ENCODE measurements at places on chromosomes 6 and 20.
A peak's percentile ranks its signal among the peaks of the same experiment; 100 is the strongest.

DNA sequence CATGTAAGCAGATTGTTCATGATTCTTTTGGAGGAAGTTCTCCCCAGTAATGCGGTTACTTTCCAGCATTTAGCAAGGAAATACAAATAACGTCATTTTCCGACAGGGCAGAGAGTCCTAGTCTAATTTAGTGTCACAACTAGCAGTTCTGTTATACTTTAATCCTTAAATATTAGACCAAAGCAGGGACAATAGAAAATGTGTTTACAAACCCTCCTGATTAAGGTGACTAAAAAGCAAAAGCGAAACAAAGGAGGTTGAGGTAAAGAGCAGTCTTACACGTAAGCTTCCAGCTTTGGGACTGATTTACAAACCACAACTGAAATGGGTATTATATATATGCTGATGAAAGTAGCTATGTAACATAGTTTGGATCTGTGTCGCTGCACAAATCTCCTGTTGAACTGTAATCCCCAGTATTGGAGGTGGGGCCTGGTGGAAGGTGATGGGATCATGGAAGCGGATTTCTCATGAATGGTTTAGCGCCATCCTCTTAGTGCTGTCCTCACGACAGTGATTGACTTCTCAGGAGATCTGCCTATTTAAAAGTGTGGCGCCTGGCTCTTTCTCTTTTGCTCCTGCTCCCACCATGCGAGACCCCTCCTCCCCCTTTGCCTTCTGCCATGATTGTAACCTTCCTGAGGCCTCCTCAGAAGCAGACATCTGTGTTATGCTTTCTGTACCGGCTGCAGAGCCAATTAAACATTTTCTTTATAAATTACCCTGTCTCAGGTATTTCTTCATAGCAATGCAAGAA is 81.9 kb downstream of the PLCB1 start:
- no peak for DNase-seq

GRCh38 chr6:90154755-90155470 is 141.7 kb downstream of the BACH2 start:
- no peak for DNase-seq

- no peak for DNase-seq
Measured at GRCh38 chr6:10896691-10897090, 9.8 kb downstream of the SYCP2L start.

DNA sequence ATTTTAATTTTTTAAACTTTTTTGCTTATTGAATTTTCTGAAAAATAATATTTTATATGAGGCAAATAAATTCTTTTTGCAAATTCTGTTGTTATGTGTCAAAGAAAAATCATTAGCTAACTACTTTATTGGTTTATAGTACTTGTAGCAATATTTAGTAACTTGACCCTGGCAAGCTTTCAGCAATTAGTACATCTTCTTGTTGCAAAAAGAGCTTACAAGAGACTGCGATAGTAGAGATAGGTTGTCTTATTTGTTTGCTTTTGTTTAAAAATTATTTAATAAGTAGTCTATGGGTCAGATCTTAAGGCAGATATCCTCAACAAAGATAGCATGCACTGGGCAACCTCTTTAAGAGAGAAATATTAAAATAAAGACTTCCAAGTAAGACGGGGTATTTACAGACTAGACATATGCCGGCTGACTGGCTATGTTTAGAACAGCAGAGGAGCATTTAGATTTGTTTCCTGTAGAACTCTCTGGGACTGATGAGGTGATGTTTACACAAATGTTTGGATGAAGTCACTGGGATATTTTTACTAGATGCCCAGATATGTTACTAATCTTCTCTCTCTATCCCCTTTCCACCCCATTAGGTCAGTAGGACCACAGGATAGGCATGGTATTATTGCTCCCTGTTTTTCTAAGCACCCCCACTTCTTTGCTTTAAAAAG is 25.0 kb downstream of the VGLL2 start:
- DNase-seq: no peak

- no peak for DNase-seq
Measured at GRCh38 chr20:46622165-46622564, 29.1 kb downstream of the SLC13A3 start.

- DNase-seq: no peak
Measured at GRCh38 chr6:21587961-21588480, 5.5 kb upstream of the SOX4 start.

DNA sequence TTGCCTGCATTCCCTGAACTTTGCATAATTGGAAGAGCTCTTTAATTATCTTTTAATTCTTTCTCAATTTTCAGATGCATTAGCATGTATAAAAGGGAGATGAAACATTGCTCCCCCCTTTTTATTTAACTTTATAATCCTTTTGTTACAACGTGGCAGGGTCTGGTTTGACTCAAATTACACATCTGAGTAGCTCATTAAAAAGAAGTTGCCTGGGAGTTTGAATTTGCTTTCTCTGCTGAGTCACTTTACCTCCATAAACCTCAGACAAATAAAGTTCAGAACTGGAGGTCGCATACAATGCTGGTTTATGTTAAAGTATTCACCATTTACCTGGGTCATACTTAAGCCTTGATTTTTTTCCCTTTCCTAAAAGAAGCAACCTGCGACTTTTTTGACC is 495.2 kb downstream of the PREX1 start:
- DNase-seq: no peak

DNA sequence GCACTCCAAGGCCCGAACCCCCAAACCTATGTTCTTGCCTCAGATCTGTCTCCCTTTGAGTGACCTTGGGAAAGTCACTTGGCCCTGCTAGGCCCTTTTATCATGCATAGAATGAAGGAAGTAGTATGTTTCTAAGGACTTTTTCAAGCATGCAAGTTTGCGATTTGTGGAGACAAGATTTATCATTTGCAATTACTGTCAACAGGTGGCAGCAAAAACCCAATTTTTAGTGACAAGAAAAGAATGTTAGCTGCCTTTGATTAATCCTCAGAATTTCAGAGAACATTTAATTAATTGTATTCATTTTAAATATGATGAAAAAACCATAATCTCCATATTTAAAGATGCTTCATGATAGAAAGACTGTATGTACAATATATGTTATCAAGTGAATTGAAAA is 28.3 kb upstream of the PREP start:
- peak; percentile 12 for DNase-seq

DNA sequence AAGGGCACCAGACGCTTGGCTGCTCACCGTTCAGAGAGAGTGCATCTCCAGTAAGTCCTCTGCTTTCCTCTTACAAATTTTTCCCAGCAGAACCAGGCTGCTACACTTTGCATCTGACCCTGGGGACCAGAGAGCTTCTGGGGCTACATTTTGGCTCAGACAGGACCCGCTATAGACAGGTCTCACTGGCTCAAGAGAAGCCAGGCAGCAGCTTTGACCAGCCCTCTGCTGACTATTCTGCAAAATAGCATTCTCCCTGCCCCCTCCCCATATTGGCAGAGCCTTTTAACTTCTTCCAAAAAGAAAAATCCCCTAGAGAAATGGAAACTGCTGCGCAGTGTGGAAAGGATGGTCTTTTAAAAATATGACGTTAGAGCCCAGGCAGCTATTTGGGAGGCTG is 37.2 kb downstream of the CPXM1 start:
- no peak for DNase-seq

DNA sequence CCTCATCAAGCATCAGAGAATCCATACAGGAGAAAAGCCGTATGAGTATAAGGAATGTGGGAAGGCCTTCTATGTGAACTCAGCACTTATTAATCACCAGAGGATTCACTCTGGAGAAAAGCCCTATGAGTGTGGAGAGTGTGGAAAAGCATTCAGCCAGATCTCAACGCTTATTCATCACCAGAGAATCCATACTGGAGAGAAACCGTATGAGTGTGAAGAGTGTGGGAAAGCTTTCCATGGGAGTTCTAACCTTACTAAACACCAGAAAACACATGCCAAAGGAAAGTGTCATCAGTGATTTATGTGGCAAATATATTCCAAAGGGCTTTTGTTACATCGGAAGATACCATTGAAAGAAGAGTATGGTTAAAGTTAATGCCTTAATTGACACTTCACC is 25.4 kb downstream of the ZKSCAN8 start:
- no peak for DNase-seq

DNA sequence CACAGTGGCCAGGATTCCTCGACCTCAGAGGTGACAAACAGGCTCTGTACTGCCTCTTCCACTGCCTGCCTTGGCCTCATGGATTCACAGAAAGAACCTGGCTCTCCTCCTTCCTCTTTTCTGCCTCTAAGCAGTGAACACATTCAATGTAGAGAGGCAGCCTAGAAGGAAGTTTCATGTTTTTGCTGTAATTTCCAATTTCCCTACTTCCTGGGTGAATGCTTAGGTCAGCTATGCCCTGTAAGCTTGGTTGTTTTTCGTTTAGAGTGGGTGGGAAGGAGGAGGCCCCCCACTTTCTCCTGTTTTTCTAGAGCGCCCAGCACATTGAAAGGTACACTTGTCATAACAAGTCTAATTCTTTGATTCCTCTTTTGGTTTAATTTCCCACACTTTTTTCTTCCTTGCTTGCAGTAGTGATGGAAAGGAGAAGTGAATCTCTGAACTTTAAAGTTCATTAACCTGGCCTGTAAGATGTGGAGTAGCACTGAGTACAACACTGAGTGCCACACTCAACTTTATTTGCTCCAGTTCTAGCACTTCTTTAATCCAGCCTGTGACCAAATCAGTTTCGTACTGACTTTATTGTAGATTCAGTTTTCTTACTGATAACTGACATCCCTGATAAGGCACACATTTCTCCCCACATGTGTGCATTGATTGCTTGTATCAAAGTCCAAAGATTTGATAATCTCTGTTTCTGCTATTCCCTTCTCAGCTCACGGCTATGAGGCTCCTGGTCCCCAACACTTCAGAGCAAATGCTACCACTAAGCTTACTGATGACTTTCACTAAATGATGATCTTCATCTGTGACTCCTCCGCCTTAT is 100.0 kb upstream of the MAN1A1 start:
- no peak for DNase-seq

DNA sequence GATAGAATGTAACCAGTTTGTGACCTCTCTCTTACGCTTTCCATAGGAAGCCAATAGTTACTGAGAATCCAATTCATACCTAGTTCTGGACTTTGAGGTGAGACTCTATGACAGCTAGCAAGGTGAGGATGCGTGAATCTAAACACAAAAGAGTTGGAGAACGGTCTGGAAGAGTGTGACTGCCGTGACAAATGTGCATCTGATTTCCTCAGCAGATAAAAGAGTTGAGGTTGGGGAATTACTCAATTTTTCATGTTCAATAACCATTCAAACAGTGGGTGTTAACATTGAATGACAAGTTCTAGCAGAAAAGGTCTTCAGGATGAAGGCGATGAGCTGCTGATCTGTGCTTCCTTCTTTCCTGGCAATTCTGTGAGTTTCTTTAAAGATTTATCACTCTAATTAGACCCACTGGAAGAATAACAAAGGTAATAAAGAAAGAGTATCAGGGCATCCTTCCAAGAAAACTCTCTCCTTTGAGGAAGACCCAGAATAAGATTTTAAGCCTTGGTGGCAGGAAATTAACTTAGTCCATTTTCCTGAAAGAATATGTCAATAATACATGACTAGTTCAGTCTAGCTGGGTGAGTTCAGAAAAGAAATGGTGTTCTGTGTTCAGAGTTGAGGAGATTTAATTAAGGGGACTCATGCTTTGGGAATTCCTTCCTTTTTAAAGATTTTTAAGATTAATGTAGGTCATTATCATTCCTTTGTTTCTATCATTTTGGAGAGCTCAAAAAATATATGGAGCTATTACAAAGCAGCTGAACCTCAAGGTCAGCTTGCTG is 24.5 kb downstream of the KIF3B start:
- no peak for DNase-seq

DNA sequence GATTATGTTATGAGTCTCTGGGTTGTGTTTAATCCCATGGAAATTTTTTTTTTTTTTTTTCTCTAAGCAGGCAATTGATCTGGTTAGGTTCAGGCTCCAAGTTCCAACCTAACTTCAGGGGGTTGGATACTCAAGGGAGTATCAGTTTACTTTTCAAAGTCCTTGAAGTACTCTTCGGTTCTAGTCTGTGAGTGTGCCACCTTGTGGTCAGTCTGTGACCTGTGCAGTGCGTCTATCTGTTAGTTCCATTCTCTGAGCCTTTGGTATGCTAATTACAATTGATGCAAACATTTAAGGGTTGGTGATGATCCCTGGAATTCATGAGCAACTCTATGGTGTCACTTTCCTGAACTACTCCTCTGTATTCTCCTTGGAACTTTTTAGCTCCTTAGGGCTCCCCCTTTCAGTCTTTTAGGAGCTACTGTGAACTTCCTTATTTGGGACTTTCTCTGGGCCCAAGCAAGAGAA is 342.0 kb downstream of the SOX4 start:
- no peak for DNase-seq

DNA sequence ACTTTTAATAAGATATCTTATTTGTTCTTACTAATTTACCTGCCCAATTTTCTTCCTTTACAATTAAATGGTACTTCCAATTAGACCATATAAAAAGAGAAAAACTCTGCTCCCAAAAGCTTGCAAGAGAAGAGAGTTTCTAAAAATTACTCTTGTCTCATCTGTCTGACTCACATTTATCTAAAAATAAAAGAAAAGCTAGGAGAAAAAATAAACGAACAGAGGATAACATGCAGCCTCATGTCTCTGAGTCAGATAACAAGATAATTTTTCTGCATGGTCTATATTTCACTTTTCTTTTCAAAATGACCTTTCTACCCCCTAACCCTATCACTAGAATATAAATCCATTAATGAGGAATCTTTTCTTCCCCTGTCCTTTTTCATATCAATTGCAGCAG is 127.2 kb upstream of the TCF21 start:
- DNase-seq: no peak

GRCh38 chr6:97689078-97689754 is 406.2 kb upstream of the MMS22L start:
- DNase-seq: no peak

DNA sequence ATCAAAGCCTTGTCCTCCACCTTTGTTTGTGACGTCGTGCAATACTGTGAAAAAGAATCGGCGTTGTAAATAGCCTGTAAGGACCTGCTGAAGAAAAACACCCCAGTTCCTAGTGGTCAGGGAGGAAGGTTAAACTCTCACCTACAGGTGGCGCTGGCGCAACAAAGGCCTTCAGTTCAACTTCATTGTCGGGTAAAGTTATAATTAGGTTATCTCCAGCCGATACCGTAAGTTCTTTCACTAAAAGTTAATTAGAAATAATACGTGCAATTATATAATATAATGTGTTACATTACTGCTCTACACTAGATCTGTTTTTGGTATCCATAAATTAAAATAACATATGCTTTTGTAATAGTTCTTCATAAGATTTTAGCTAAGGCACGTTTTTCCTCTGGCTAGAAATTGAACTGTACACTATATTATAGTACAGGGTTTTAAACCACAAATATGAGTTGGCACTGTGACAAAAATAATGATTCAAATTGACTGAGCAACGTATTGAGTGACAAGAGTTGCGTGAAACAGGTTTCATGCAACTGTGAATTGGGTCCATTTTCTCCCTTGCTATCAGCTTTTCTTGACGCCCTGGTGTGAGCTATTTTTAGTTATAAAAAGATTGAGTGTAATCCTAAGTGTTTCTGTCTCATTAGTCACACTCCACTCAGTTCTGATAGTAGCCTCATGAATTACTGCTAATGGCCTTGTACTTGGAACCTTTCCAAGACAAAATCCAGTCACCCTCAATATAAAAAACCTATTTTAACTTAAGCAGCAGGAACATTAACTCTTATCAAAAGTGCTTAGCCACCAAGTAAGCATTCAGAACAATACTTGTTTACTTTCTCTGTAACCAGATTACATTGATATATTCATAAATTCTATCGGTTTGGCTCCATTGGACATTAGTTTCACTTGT is 62.3 kb downstream of the KIAA0319 start:
- peak; percentile 64 for DNase-seq

All from effector CD4-positive, alpha-beta T cell (primary cell).